ENCODE measurements at places on chromosomes 2 and 18.

DNA sequence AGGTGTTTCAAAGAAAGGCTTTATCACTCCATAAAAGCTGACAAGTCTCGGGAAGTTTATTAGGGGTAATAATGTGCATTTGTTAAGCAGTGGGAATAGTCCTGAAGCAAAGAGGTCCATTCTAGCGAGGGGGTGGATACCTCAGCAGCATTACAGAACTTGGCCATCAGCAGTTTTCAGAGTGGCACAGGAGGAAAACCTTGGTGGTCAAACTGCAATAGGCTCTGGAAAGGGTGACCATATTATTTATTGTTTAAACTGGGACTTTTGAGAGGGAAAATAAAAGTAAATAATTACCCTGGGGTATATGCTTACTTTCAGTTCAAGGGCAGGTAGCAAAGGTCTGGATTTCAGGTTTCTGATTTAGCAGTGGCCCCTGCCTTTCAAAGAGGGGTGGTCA is 115.5 kb upstream of the KLHL14 start:
- no peak for DNase-seq

- no peak for DNase-seq
Observed at GRCh38 chr2:149860276-149860921, 272.8 kb upstream of the MMADHC start.

GRCh38 chr2:101818531-101819451 is 121.3 kb downstream of the MAP4K4 start:
- no peak for DNase-seq

GRCh38 chr18:8750954-8751415 is 45.6 kb downstream of the MTCL1 start:
- no peak for DNase-seq

GRCh38 chr2:45583977-45584376 is 27.1 kb downstream of the SRBD1 start:
- DNase-seq = no peak

- DNase-seq = no peak
Observed at GRCh38 chr2:68907920-68908253, 36.7 kb upstream of the BMP10 start.

- DNase-seq = no peak
Observed at GRCh38 chr2:50641633-50642032, 390.3 kb downstream of the NRXN1 start.

- no peak for DNase-seq
Observed at GRCh38 chr18:34808389-34808788, 98.3 kb downstream of the DTNA start.

- no peak for DNase-seq
Observed at GRCh38 chr18:80119111-80119510, 10.0 kb downstream of the ADNP2 start.

- DNase-seq = no peak
Observed at GRCh38 chr2:84276590-84277255, 182.4 kb downstream of the SUCLG1 start.

DNA sequence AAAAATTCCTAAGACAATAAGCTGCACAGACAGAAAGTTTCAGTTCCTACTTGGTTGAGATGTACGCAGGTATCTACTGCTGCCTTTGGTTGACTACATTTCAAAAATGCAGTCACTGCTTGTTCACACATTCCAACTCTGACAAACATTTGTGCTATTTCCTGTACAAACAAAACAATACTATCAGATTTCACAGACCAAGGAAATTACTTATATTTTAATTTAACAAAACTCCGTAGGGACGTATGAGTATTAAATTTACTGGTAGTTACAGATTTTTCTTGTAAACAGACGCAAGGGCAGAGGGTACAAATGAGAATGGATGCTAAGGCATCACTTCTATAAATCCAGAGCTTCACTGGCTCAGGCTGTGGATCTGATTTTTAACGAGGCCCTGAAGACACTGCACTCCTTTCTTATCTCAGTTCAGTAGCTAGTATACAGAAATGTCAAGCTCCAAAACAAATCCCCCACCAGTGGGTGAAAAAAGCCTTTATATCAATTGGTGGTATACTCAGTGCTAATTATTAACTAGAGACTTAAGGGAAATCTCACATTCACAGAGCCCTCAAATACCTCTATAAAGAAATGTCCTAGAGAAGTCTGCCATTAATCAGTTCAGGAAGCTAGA is 31.7 kb upstream of the TTC32 start:
- DNase-seq = no peak

DNA sequence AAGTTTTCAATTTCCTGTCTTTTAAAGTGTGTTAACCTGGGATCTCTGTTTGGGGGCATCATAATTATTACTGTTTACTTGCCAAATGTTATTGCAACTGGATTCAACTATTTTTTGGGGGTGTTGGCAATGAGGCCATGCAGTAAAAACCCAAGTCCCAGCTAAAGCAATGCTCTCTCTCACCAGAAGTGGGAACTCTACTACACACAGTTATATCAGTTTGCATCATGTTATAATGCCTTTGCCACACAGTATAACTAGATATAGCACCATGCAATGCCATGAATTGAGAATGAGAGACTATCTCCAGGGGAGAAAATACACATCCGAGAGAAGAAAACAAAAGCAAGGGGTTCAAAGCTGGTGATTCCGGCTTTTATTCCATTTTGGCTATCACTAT is 79.0 kb downstream of the GCA start:
- no peak for DNase-seq

DNA sequence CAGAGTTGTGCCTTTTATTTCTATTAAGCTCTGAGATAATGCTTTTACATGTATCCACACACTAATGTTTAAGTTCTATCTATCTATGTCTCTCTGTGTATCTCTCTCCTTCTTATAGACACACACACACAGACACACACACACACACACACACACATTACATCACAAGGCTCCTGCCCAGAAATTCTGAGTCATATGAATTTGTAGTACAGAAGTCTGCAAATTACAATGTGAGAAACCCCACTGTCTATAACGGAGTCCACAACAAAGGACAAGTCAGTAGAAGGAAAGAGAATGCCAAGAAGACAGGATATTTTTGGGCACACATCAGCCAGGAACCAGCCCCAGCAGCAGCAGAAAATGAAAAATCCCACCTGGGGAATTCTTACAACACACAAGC is 142.4 kb downstream of the EN1 start:
- DNase-seq = no peak

- no peak for DNase-seq
Observed at GRCh38 chr2:38057651-38058410, 18.1 kb downstream of the CYP1B1 start.

DNA sequence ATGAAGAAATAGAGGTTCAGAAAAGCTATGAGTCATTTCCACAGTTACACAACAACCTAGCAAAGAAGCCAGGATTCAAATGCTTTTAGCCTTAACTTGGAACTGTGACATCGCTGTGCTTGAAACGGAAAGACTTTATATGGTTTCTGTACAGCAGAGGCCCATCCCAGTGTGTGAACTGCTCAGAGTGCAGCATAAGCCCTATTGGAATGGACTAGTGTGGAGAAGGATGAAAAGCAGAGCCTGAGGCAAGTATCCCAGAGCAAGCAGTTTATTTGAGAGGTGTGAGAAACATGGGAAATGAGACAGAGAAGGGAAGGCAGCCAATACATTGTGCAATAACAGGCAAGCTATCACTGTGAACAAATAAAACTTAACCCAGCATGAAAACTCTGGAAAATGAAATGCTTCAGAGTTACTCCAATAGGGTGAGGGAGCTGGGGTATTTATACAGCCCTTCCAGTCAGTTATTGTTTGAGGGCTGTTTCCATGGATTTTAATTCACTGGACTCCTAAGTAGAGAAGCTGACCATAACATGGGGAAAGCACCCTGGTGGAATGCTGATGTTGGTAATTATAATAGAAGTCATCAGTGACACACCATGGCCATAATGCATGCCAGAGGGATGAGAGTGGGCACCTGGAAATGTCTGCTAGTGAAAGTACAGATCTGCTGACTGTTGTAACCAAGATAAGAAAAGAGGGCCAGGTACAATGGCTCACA is 254.0 kb upstream of the POU3F3 start:
- DNase-seq = no peak

DNA sequence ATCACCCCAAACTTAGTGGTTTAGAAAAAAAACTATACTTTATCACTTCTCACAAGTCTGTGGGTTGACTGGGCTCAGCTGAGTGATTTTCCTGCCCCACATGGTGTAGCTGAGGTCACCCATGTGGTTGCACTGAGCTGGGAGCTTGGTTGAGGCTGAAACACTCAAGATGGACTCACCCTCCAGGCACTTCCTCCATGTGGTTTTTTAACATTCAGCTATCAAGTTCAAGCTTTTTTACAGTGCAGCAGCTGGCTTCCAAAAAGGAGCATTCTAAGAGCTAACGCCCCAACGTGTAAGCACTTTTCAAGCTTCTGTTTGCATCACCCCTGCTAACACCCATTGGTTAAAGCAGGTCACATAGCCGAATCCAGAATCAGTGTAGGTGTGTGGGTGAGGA is 105.9 kb upstream of the CREB1 start:
- no peak for DNase-seq

GRCh38 chr2:74003494-74004211 is 18.9 kb downstream of the TET3 start:
- no peak for DNase-seq

DNA sequence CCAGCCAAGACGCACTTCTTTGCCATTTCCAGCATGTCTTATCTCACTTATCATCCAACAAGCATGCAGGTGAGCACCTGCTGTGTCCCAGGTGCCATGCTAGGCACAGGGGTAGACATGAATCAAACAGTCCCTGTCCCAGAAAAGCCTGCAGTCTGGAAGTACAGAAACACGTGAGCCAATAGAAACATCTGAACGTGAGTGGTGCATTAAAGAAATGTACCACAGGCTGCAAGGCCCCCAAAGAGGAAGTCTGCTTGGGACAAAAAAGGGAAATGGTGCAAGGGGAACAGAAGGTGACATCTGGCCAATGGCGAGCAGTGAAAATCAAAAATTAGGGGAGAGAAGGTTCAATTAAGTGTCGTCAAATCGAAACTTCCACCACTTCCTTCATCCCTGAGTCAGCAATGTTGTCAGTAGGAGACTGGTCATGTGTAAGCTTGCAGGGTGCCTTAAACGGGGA is 17.6 kb upstream of the TMEM247 start:
- no peak for DNase-seq

- no peak for DNase-seq
Observed at GRCh38 chr2:127645395-127646291, at the start of gene GPR17. Gene GPR17, plus strand, starts transcription at chr2:127646153. Its CDS starts 4,583 bp downstream, at chr2:127650736.

GRCh38 chr2:144694456-144694855 is 174.5 kb upstream of the ZEB2 start:
- no peak for DNase-seq

DNA sequence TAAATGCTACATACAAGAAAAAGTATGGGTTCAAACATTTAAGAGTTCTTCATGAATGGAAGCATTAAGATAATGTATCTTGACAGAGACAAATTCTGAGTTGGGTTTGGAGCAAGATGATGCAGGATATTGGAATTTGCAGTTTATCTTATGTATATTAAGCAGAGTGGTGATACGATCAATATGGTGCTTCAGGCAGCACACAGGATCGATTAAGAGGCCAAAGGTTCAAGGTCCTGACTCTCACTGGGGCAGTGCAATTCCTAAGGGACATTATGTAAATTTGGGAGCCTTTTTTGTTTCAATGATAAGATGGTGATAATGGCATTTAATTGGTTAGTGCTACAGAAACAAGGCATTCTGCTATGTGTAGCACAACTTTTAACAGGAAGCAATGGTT is 381.9 kb downstream of the KCNJ3 start:
- DNase-seq = no peak

DNA sequence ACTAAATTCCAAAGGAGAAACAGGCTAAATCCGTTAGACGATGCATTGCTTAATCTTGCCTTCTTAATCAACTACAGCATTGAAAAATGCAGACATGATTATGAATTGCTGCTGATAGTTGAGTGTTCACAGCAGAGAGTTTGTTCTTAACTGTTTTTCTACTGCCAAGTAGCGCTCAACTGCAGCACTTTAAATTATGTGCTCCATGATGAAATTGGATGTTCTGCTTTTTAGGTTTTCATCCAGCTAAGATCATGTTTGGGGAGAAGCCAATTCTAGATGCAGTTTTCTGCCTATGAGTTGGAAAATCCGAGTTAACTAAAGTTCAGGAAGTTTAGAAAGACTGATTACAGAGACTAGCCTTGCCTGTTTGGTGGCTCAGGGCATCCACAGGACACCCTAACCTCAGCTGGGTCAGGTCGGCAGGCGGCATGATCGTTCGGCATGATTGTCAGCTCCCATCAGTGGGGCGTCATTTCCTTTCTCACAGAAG is 119.4 kb upstream of the PIEZO2 start:
- DNase-seq = no peak

GRCh38 chr2:7119132-7119835 is 202.1 kb downstream of the RNF144A start:
- DNase-seq = no peak

DNA sequence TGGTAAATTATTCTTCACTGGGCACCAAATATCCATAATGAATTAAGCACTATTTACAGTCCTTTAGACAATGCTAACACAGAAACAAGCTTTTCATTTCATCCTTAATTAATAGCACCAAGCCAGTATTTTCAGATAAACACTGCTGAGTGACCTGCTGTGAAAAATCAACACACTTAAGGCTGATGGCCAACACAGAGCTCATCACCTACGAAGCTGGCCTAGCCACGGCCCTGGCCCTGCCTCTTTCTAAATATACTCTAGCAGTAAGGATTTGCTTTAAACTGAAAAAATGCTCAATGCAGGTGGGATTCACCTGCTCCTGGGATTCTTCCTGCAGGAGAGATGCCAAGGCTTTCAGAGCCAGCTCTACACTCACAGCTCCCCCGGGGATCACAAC is 18.4 kb downstream of the CYB5A start:
- no peak for DNase-seq

DNA sequence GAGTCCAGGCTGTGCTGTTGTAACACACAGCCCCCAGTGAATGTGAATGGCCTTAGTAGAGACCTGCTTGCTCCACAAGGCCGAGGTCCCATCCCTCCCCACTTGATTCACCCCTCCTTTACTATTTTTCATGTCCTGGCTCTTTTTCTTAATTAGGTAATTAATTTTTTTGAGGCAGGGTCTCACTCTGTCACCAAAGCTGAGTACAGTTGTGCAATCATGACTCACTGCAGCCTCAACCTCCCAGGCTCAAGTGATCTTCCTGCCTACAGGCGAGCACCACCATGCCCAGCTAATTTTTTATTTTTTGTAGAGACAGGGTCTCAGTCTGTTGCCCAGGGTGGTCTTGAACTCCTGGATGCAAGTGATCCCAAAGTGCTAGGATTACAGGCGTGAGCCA is 19.3 kb downstream of the FBLN7 start:
- DNase-seq = no peak

GRCh38 chr2:12177455-12178288 is 431.2 kb downstream of the LPIN1 start:
- no peak for DNase-seq

GRCh38 chr2:234534515-234534914 is 37.6 kb upstream of the ARL4C start:
- no peak for DNase-seq

- no peak for DNase-seq
Observed at GRCh38 chr2:182763311-182763912, 47.4 kb downstream of the DNAJC10 start.

Data from T-helper 17 cell (primary cell).